ENCODE measurements at places on chromosomes 6 and 20.

- no peak for DNase-seq
Measured at GRCh38 chr6:100987556-100987955, 106.4 kb upstream of the ASCC3 start.

- no peak for DNase-seq
Measured at GRCh38 chr6:1509241-1509640, 100.5 kb upstream of the FOXC1 start.

GRCh38 chr6:110390404-110390803 is 25.0 kb downstream of the DDO start:
- no peak for DNase-seq

- no peak for DNase-seq
Measured at GRCh38 chr6:21902628-21903169, 309.1 kb downstream of the SOX4 start.

GRCh38 chr6:165961233-165961632 is 206.4 kb downstream of the TBXT start:
- DNase-seq = no peak

DNA sequence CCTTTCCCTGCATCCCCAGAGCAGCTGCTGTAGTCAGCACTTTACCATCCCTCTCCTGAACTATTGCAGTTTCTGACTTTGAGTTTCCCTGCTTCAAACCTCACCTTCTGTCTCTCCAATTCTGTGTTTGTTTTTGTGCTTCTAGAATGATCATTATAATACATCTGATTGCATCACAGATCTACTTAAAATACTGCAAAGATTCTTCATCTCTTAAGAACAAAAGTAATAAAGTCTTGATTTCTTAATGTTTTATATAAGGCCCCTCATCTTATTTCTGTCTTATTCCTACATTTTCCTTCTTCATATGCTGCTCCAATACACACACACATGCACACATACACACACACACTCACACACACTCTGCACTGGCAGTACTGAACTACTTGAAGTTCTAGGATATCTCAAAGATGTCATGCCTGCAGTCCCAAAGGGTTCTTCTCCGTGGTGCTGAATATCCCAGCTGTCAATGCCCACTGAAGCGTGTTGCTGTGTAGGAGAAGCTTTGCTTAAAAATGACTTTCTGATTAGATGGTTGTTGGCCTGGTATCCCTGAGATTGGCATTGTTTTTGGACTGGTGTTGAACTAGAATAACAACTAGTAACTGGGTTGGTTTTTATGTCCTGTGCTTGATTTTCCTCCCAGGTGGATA is 97.2 kb downstream of the MAP3K4 start:
- DNase-seq = no peak

- no peak for DNase-seq
Measured at GRCh38 chr20:62533591-62534495, 58.0 kb upstream of the GATA5 start.

GRCh38 chr6:57226221-57226620 is 4.1 kb upstream of the RAB23 start:
- no peak for DNase-seq

GRCh38 chr6:108771421-108771820 is 76.8 kb upstream of the ARMC2 start:
- no peak for DNase-seq

DNA sequence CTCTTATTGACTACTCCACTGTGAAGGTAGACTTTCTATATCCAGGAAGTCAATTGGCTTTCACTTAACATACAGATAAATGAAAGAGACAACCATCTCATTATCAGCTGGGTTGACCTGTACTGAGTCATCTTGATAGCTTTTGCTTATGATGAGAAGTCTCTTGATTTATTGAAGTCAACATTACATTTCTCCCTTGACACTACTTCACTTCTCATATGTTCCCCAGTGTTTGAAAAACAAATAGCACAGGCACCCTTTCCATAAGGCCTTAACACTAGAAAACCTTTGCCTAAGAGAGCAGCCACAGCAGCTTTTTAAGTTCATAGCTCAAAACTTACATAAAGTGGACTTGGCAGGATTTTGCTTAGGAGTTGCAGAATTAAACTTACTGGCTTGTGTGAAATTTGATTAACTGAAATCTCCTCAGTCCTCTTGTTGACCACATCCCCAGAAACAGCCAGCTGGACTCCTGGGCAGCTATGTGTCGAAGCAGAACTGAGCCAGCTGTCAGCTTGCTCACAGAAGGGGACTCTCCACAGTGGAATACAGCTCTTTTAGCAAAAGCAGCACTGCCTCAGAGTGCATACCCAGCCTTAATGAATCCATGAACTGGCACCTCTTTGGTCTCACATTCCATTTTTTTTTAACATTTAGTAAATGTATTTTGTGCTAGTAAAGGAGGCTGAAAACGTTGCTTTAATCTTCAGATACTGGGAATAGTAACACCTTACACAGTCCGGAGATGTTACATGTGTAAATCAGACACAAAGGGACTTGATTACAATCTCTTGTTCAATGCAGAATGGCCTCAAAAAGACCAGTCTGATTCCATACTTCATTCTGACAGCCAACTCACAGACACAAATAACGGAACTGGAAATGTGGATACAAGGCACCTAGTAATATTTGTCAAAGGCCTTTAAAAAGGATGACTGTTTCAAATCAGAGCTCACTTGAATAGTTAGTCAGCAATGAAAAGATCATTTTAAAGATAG is 1532.7 kb downstream of the HACE1 start:
- no peak for DNase-seq

DNA sequence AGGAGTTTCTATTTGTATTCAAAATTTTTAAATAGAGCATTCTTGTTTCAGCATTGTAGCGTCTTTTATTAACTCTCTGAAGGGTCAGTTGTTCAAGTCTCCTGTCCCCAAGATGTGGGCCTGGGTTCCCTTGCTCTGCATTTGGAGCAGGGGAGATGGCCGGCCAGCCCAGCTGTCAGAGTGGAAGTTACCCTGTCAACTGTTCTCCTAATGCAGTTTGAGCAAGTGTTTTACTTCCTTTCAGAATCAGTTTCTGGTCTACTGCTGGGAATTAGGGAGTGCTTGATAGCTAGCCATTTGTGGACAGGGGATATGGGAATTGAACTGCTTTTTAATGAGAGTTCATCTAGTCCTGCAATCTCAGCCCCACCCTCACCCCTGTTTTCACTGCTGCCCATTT is 116.6 kb downstream of the QKI start:
- no peak for DNase-seq

DNA sequence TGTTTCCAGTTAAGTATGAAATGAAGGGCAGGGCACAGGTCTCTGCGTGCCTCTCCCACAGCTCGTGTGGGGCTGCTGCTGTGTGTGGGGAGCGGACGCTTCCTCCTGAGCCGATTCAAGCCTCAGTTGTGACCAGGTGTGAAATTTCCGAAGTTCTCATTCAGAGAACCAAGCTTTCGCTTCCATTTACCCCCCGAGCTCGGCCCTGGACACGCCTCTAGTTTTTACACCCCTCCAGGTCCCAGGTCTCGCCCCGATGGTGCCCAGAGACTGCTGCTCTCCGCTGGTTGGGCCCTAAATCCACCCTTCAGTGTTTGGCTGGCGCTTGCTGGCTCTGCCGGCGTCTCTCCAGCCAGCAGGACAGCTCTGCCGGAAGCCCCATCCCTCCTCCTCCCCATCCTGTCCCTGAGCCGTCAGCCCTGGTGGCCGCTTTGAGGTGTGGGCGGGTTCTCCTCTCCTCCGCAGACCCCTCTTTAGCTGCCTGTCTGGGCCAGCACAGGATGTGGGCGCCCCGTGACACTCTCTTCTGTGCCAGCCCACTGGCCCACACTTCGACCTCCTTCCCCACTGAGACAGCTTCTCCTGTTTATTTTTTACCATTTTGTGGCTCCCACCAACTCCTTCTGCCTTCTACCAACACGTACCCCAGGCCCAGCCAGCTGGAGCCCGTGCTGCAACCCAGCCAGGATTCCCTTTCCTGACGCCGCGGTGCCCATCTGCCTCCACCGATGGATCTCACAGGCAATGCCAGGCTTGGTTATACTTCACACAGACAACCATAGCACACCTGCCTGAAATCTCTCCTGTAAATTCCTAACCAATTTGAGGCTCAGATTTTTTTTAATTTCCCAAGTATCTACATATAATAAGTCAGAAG is 142.8 kb downstream of the DLL1 start:
- peak; percentile 22 for DNase-seq

DNA sequence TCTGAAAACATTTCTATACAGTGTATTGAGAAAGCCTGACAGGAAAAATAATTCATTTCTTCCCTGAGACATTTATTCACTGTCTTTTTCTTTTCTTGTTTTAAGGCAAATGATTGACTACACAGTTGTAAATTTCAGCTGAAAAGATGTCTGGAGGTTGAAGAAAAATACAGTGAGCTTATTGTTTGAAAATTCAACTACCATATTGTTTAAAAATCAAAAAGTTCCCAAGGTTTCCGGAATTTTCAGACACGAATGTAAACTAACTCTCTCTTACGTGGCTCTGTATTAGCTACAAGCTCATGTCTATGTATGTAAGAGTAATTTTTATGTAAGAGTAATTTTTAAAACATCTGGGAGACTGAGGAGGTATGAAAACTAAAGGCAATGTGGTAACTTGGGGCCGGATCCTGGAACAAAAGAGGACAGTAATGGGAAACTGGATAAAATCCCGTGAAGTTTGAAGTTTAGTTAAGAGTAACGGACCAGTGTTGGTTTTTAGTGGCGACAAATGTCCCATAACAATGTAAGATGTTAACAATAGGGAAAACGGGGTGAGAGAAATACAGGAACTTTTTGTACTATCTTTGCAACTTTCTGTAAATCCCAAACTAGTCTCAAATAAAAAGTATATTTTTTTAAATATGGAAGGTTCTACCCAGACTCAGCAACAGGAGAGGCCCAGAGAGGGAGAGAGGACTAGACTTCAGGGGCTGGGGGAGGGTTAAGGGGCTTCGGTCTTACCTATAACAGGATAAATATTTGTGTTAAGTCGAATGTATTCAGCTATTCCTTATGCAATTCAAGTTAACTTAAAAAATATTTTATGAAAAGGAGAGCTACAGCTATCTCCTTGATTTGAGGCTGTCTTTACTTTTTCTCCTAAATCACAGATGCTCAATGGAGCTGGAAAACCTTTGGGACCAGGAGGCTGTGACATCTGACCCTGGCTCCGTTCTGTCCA is 1.3 kb downstream of the PTGIS start:
- no peak for DNase-seq

GRCh38 chr20:59645761-59646171 is 41.4 kb downstream of the PHACTR3 start:
- no peak for DNase-seq

DNA sequence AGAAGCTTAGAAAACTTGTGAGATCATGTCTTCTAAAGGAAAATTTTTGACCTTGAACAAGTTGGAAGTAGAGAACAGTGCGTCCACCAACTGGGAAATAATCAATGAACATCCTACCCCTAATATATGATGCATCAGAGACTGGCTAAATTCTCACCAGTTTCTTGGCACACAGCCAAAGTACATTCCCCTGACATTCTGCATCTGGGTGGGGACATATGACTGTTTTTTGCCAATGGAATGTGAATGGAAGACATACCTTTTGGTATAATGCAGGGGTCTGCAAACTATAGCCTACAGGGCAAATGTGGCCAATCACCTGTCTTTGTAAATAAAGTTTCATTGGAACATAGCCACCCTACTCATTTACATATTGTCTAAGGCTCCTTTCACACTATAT is 84.7 kb downstream of the HAO1 start:
- DNase-seq = no peak

GRCh38 chr20:5448449-5449118 is 131.8 kb upstream of the PROKR2 start:
- DNase-seq = peak; percentile 17

GRCh38 chr6:36829919-36830544 is 9.2 kb downstream of the CPNE5 start:
- no peak for DNase-seq

- DNase-seq = no peak
Measured at GRCh38 chr6:135087403-135087802, 32.8 kb upstream of the HBS1L start.

DNA sequence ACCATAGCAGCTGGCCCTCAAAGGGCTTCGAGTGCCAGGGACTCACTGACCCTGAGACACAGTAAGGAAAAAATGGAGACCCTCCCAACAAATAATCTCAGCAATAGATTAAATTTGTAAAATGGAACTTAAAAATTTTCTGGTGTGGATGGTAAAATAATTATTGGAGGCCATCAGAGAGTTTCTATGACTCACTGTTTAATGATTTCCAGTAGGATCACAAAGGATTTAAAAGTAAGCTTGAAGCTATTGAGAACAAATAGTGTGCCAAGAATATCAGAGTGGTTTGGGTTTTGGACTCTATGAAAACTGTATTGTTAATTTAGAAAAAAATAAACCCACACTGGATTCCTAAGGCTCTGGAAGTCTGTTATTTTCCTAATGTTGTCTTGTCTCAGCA is 115.2 kb upstream of the AKIRIN2 start:
- DNase-seq = no peak

- no peak for DNase-seq
Measured at GRCh38 chr20:36377348-36378326, 71.5 kb downstream of the DLGAP4 start.

DNA sequence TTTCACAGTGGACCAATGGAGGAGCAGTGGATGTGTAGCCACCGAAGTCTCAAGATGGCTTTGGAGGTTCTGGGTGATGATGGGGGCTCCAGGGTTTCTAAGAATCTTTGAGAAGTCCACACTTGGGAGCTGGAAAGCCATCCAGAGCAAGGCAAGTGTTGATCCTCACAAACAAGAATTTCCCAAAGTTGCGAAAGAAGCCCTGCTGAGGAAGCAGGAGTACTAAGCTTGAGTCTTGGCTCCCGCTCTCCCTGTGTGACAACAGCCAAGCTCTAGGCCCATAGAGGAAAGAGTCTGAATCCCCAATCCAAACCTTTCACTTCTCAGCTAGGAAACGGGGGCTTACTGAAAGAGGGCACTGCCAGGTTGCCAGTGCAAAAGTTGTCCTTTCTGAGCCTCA is 106.0 kb downstream of the EDN3 start:
- no peak for DNase-seq

DNA sequence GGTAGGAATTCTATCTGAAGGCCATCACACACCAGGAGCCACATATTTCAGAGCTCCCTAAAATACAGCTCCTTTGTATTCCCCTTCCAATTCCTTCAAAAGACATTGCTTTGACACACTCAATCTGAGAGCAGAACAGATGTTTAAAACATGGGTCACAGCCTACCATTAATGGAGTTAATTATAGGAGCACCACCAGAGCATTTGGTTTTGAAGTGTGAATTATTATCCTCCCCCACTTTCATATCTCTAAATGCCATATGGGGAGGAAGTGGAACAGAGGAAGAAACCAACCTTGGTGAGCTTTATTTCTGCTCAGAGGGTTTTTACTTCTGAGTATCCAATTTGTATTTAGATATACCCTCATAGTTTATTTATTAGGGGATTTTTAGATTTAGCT is 50.7 kb upstream of the TNFRSF21 start:
- no peak for DNase-seq

GRCh38 chr6:679282-679681 is 13.7 kb downstream of the EXOC2 start:
- DNase-seq = no peak

GRCh38 chr6:39765508-39766065 is 26.6 kb upstream of the DAAM2 start:
- DNase-seq = no peak
